NCI-H82 (cell line): ENCODE measurements at places on chromosomes 6 and 20.

DNA sequence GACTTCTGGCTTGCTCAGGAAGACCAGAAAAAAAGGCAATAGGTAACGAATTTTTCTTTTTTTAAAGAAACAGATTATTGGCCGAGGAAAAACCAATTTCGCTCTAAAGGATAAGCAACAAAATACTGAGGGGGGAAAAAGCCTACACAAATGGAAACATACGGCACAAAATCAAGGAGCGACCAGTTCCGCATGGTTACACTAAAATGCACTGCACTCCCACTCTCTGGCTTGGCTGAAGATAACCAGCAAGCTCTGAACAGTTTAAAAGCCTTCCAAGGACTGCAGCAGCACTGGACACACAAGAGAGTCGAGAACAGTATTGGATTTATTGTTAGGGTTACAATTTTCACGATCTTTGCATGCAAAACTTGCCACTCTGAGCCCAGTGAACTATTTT, 881 bp upstream of the MAP7 start:
- DNase-seq, result no peak

- no peak for DNase-seq
These were observed 22.4 kb downstream of the IL17A start for GRCh38 chr6:52208612-52209011.

- DNase-seq, result no peak
These were observed 233.3 kb downstream of the SYNDIG1 start for GRCh38 chr20:24702501-24703283.

DNA sequence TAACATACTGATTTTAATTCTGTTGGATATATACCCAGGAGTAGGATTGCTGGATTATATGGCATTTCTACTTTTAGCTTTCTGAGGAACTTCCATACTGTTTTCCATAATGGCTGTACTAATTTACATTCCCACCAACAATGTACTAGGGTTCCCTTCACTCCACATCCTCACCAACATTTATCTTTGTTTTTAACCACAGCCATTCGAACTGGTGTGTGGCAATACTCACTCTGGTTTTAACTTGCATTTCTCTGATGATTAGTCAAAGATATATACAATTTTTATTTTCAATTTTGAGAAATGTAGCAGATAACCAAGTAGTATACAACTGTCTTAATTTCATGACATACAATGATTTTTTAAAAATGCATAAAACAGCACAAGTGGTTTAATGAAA, 30.3 kb upstream of the ADGRG6 start:
- no peak for DNase-seq

DNA sequence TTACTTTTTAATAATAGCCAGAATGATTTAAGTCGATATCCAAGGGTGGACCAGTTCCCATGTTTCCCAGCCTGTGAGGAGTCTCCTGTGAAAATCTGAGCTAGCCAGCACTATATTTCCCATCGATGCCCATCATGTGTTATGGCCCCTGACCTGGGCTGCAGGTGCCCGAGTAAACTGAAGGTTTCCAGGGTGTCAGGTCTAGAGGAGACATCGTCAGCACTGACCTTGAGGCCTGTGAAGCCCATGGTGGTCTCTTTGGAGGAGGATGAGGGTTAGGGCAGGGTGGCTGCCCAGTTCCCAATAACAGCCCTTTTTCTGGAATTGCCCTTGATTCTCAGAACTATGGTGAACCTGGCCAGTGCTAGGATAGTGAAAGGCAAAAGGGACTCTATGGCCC, 63.0 kb upstream of the TOP1 start:
- no peak for DNase-seq

DNA sequence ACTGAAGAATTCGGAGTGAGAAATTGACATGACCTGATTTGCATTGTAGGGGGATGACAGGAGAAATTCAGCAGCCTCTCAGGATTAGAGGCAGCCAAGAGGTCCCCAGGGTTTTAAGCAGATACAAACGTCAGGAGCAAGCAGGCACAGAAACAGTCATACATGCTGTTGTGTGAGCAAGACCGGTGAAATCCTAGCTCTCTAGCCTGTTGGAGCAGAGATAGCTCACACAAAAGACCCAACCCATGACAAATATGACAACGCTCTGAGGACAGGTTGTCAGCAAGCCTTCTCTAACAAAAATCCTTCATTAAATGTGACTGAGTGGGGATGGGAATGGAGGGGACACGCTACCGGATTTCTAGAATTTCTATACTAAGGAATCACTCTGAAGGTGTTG, 23.0 kb upstream of the AKAP12 start:
- DNase-seq, result peak; percentile 27

- no peak for DNase-seq
These were observed 24.2 kb downstream of the KIAA0319 start for GRCh38 chr6:24621626-24622289.

GRCh38 chr20:59569305-59569704, 35.0 kb upstream of the PHACTR3 start:
- DNase-seq, result no peak
